Activated T-cell treated with anti-CD3 and anti-CD28 coated beads, Interleukin-2, amount 50 U/mL, for 1 hour (primary cell): ENCODE measurements at places on chromosomes 1 and 21.

- DNase-seq, result peak; percentile 51
Measured at GRCh38 chr1:111334169-111334568, 43.5 kb downstream of the CHIA start.

- no peak for DNase-seq
Measured at GRCh38 chr21:44941567-44941966, 1.7 kb downstream of the SLX9 start.

GRCh38 chr1:97160818-97161217 lies 439.2 kb downstream of the PTBP2 start:
- no peak for DNase-seq

DNA sequence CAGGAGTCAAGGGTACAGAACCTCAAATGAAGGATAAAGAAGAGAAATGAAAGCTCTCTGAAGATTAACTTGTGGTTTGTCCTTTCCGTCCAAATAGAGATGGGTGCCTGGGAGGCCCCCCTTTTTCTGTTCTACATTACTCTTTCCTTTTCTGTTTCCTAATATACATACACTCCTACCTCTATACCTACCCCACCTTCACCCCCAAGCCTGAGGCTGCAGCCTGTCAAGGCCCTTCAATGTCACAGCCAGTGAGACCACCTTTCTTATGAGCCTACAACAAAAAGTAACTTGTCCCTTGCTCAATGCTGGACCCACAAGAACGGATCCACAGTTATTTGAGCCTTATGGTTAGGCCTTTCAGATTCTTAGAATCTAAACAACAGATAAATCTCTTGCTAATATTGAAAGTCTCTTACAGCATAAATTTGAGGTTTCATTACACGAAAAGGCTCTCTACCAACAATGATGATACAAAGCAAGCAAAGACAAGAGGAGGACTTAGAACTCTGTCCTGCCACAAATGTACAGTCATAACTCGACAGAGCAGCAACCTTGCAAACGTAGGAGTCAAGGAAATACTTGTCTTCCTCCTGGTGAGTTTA lies 4.1 kb upstream of the TRAF3IP3 start:
- no peak for DNase-seq

DNA sequence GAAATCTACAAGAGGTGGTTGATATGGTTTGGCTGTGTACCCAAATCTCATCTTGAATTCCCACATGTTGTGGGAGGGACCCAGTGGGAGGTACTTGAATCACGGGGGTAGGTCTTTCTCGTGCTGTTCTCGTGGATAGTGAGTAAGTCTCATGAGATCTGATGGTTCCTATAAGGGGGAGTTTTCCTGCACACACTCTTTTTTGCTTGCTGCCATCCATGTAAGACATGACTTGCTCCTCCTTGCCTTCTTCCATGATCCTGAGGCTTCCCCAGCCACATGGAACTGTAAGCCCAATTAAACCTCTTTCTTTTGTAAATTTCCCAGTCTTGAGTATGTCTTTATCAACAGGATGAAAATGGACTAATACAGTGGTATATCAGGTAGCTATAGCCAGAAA lies 5.2 kb upstream of the VWA5B1 start:
- no peak for DNase-seq

- DNase-seq, result no peak
Measured at GRCh38 chr1:44323947-44324346, 31.1 kb downstream of the ERI3 start.

GRCh38 chr1:166184897-166185296 lies 18.1 kb upstream of the FAM78B start:
- no peak for DNase-seq

DNA sequence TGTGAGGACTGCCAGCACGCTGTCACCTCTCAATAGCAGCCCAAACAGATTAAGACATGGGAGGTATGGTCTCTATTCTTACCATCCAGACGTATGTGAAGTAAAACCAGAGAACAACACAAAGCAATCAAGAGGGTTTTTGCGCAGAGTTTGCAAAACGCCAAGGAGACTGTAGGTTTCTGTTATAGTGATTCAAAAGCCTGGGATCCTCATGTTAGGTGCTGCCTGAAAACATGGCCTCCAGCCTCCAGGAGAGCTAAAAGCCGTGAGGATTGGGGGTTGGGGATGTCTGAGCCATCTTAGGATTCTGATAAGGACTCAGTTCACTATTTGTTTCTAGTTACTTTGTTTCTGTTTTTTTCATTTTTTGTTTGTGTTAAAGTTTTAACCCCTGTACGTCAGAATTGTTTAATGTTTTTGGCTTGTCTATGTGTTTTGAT lies 4.2 kb upstream of the CCT8 start:
- no peak for DNase-seq

- DNase-seq, result no peak
Measured at GRCh38 chr1:94036730-94037129, 84.2 kb downstream of the ABCA4 start.

DNA sequence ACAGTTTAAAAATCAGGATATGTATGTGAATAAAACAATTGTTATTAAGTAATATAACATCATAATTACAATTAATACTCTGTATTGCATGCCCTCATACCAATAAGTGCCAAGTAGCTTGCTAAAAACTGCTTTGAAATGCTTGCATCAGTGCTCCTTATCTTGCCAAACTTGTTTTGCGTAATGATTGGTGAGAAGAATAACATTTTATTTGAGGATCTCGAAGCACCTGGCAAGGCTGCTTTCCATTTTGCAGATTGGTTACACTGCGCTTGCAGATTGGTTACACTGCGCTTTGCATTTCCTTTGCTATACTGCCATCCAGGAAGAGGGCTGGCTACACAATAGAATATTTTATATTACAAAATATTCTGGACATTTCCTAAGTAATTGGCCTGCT lies 1.7 kb upstream of the PBX1 start:
- DNase-seq, result no peak

DNA sequence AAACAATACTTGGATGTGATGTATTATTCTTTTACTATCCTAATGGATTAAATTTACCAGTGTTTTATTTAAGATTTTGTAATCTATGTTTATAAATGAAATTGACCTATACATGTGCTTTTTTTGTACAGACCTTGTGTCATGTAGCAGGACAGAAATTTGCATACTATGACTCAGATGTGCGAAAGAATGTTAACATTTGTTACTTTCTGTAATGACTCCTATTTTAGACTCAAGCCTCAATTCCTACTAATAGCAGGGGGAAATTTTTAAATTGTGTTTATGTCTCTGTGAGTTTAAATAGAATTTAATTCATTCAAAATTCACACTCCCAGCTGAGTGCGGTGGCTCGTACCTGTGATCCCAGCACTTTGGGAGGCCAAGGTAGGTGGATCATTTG lies 21.8 kb upstream of the RIMKLA start:
- no peak for DNase-seq

DNA sequence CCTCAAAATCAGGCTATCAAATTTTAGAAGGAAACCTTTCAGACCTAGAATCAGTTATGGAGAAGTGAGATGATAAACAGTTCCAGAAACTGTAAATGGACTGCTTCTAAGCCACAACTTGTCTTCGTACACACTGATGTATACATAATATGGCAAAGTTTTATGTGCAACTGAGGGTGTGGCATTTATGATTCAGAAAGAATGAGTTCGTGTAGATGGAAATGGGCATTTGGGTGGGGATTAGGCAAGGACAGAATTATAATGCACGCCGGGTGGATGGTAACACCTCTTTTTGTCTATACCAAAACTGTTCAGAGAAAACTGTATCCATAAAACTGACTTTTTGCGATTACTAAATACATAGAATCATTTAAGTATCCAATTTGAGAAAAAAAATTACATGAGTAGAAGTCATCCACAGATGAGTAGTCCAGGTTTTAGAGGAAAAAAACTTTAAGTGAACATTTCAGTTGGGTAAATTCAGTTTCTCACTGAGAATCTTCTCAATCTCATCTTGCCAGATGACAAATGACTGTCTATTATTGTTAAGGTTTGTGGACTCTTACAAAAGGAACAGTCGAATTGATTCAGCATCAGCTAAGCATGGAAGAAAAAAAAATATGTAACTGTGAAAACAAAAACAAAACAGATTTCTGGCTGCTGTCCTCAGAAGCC lies 22.5 kb downstream of the ERRFI1 start:
- DNase-seq, result no peak

DNA sequence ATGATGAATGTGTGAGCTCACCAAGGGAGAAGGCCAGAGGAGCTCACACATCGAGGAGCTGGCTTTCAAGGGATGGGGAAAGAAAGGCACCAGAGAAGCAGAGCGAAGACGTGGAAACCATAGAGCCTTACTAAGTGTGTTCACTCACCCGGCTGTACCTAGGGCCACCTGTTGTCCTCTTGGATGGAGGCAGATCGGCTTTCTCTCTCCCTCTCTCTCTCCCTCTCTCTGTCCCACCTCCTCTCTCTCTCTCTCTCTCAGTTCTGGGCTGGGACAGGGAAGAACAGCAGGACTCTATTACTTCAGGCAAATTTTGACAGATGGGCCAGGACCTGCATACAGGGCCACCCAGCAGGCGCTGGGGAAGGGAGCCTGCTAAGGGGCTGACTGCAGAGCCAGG lies 64.8 kb downstream of the HIVEP3 start:
- DNase-seq, result no peak

- DNase-seq, result no peak
Measured at GRCh38 chr1:50135716-50136115, 27.0 kb downstream of the ELAVL4 start.

- DNase-seq, result no peak
Measured at GRCh38 chr21:25911730-25912401, 177.1 kb downstream of the GABPA start.

DNA sequence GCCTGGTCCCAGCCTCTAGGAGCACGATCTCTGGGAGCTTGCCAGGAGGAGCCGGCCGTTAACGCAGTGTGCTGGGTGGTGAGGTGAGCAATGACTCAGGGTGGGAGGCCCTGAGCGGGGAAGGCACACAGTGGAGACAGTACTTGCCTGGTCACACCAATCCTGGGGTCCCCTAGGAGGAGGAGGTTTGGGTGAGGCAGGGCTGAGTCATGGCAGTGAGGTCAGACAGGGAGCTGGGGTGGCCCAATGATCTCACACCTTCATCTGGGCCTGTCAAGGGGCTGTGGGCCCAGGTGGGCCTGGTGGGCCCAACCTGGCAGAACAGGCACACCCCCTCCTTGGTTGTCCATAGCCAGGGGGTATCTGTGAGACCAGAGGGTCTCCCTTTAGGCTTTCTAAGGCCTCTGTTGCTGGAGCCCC lies 8.6 kb upstream of the EDN2 start:
- no peak for DNase-seq

- no peak for DNase-seq
Measured at GRCh38 chr1:169890761-169891538, 2.7 kb downstream of the SCYL3 start.

- DNase-seq, result no peak
Measured at GRCh38 chr1:167499106-167499505, 19.2 kb downstream of the CD247 start.

DNA sequence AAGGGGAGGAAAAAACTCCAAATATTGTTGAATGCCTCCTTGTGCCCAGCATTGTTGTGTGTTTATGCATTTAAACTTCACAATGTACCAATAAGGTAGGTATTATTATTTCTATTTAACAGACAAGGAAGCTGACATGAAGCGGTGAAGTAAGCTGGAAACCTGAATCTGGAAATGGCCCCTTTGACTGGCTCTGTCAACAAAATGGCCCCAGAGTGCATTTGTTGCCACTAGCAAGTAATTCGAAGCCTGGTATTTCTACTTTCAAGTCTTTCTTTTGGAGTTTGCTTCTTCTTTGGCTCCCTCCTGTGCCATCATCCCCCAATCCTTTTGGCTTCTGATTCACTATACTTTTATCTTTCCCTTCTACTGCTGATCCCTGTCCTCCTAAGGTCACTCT lies 23.1 kb downstream of the CRYZL1 start:
- no peak for DNase-seq

GRCh38 chr1:183517401-183517800 lies 45.1 kb downstream of the SMG7 start:
- DNase-seq, result no peak

DNA sequence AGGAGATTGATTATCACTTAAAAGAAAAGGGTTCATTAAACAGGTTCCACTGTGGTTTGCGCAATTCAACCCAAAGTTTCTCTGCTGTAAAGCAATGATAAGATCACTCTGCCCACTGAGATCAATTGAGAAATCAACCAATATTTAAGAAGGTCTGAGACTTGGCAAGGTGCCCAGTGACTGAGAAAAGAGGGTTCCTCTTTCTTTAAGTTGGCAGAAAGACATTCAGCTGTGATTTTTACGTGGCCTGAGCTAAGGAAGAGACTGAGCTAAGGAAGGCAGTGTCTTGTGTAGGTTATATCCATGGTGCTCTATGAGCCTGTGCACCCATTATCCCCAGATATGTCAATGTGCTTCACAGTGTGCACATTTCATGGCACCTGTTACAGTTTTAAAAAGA lies 344.1 kb downstream of the DISC1 start:
- no peak for DNase-seq

GRCh38 chr1:156502894-156503697 lies 2.5 kb upstream of the MEF2D start:
- no peak for DNase-seq

DNA sequence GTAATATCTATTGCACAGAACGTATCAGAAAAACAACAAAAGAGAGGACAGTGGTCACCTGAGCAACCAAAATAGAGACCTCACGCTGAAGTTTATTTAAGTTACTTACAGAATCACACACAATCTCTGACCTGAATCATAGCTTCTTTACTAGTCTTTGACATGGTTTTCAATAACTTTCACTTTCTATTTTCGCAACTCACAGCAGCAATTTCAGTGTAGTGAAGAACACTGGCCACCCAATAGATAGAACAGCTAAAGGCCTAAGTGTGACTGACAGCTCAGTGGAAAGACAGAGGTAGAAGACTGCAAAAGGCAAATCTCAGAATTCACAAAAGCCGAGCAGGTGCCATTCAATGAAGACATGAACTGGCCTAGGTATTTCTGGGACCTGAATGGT lies 435.6 kb upstream of the CHRM3 start:
- DNase-seq, result no peak

GRCh38 chr1:93805027-93805610 lies 73.9 kb downstream of the DNTTIP2 start:
- DNase-seq, result no peak

DNA sequence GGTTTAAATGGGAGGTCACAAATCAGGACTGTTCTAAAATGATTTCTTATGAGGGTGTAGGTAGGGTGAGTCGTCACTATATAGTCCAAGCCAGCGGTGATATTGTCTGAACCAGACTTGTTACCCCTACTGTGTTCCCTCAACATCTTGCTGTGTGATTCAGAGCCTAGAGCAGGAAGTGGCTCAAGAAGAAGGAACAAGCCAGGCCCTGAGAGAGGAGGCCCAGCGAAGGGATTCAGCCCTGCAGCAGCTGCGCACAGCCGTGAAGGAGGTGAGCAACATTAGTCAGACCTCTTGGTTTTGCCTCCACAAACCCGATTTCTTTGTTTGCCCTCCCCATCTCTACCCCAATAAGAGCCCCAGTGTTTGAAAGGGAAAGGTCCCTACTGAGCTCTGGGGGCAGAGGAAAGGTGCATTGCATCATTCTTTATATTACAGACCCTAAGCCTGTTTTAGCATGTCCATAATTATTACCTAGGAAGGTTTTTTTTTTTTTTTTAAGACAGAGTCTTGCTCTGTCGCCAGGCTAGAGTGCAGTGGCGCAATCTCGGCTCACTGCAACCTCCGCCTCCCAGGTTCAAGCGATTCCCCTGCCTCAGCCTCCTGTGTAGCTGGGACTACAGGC lies 5.0 kb upstream of the SH3BGRL3 start:
- DNase-seq, result no peak

- DNase-seq, result no peak
Measured at GRCh38 chr21:14742119-14742518, 196.0 kb upstream of the SAMSN1 start.
